Right kidney (tissue), 9 donors: ENCODE measurements at places on chromosomes 16 and 17.

GRCh38 chr17:31085563-31085962, 9.2 kb upstream of the NF1 start:
- DNase-seq: no peak

DNA sequence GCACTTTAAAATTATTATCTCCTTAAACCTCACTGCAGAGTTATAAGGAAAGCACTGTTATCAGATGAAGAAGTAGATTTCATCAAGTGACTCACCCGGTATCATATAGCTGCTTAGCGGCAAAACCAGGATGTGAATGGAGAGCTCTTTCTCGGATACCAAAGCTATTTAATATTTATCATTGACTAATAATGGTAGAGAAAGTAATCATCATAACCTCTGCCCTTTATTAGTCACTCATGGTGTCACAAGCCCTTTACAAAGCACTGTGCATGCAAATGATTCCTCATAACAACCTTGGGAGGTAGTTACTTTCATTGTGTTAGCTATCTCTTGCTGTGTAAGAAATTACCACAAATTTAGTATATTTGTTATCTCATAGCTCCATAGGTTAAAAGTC, 592.9 kb downstream of the MAF start:
- no peak for DNase-seq

DNA sequence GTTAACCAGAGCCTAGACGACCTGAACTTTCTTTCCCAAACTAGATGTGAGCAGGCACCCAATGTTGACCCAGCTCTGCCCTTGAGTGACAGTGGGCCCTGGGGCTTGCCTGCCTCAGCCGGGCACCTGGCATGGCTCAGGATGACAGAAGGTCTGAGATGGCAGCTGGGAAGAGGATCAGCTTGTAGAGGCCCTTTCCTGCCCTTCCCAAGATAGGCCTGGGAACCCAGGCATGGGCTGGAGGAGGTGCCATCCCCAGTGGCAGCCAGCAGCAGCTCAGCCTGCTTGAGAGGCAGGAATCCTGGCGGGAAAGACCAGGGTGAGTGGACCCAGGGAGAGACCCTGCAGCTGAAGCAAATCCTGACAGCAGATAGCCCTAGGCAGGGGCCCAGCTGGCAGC, 59.1 kb downstream of the PIPOX start:
- DNase-seq: no peak

DNA sequence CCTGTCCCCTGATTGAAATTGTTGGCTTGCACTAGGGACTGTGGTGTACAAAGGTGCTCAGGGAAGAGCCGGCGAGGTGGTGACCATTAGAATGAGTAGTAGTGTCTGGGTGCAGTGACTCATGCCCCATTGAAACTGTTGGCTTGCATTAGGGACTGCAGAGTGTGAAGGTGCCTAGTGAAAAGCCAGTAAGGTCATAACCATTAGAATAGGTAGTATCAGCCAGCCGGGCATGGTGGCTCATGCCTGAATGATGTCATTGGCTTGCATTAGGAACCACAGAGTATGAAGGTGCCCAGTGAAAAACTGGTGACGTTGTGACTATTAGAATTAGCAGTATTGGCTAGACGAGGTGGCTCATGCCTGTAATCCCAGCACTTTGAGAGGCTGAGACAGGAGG, 78.9 kb downstream of the ABCC6 start:
- DNase-seq: no peak

DNA sequence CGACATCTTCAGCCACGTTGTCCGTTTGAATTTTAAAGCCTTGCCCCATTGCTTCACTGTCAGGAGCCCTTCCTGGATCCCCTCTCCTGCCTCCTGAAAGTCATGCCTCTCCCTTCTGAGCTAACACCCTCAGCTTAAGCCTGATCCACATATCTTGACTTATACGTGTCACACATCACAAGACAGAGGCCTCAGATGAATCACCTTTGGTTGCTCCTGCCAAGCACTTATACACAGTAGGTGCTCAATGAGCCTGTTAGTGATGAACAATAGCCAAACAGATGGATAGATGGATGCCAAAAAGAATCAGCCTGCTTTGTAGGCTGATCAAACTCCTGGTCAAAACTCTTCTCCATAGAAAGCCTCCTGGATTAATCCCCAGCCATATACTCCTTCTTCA, 31.8 kb downstream of the PITPNM3 start:
- DNase-seq: no peak

DNA sequence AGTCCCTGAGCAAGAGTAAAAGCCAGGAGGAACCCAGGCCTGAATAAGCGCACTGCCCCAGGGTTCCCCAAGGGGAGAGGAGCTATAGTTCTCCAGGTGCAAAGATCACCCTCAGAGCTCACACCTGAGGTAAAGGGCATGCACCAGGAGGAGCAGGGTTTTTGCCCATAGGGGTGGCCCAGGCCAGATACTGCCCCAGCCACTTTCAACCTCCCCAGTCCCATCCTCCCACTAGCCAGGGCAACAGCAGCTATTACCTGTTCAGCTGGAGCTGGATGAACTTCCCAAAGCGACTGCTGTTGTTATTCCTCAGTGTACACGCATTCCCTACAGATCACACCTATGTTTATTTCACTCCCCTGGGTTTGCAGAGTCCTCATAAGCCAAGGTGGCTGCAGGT, 19.8 kb downstream of the MYO19 start:
- no peak for DNase-seq

DNA sequence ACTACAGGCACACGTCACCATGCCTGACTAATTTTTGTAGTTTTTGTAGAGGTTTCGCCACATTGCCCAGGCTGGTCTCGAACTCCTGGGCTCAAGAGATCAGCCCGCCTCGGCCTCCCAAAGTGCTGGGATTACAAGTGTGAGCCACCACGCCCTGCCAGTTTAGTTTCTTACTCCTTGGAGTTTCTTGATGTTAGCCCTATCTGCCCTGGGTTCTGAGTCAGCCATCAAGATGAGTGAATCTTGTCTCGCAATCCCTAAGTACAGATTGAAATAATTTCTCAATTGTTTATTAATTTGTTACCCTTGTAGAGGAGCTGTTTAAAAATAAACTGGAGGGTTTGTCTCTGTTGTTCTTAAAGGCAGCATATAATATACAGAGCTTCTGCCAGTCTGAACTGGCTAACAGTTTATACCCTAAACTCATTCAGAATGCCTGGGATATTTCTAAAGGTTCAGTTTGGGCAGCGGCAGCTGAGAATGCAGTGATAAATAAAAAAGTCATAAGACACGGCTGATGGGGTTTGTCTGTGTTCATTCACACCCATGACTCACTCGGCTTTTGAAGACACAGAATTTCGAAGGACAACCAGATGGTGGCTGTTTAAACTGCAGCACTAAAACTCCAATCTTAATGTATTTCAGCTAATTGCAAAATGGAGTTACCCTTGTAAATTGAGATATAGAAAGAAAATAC, 39.6 kb downstream of the GPRC5B start:
- DNase-seq: no peak

- no peak for DNase-seq
Observed at GRCh38 chr16:84686707-84687298, 13.0 kb upstream of the USP10 start.

DNA sequence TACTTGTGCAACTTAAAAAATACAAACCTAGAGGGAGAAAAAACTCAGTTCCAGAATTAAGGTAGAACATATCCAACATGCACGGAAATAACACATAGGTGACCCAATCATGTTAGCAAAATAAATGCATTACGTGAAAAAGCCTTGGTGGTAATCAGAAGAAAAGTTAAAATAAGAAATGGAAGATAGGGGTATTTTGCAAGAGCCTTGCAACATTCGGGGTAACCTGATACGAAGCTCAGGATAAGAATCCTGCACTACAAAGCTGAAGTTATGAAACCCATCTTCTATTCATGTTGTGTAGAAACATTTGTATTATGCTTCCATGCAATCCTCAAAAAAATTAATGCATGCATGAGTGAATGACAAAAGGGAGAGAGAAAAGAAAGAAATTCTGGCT, 33.1 kb downstream of the CHCT1 start:
- DNase-seq: no peak

- no peak for DNase-seq
Observed at GRCh38 chr17:31318851-31319661, 2.4 kb downstream of the EVI2A start.

DNA sequence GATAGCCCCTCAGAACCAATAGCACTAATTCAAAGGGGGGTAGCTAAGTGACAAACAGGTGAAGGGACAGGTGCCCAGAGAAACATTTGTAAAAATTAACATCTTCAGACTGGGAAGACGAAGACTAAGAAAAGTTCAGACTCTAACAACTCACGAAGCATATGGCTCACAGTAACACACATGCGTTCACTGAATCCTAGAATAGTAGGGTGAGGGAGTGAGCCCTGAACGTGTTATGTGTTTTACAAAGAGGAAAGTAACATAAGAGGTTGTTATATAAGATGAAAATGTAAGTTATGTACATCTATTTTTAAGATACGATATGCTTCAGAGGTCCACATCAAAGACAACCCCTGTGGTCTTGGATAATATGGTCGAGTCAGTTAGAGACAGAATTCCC, 15.2 kb downstream of the GSG1L2 start:
- DNase-seq: no peak

GRCh38 chr17:21460358-21460757, 84.2 kb downstream of the KCNJ12 start:
- no peak for DNase-seq

DNA sequence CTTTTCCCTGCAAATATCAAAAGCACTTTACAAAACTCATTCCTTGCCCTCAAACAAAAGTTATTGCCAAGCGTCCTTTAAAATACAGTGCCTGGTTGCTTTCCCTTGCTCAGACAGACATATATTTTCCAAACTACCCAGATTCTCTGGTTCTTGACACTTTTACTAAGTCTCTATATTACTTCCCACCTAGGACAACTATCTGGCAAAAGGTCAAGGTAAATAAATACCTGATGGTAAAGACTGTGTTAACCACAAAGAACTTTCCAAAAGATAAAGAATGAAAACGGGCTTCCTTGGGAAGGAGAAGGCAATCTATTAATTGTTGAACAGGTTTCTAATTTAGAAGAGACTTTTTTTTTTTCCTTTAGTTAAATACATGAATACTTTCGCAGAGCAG, 1.9 kb downstream of the HS3ST3A1 start:
- DNase-seq: no peak

GRCh38 chr16:14418795-14419225, 211.2 kb downstream of the PARN start:
- no peak for DNase-seq

DNA sequence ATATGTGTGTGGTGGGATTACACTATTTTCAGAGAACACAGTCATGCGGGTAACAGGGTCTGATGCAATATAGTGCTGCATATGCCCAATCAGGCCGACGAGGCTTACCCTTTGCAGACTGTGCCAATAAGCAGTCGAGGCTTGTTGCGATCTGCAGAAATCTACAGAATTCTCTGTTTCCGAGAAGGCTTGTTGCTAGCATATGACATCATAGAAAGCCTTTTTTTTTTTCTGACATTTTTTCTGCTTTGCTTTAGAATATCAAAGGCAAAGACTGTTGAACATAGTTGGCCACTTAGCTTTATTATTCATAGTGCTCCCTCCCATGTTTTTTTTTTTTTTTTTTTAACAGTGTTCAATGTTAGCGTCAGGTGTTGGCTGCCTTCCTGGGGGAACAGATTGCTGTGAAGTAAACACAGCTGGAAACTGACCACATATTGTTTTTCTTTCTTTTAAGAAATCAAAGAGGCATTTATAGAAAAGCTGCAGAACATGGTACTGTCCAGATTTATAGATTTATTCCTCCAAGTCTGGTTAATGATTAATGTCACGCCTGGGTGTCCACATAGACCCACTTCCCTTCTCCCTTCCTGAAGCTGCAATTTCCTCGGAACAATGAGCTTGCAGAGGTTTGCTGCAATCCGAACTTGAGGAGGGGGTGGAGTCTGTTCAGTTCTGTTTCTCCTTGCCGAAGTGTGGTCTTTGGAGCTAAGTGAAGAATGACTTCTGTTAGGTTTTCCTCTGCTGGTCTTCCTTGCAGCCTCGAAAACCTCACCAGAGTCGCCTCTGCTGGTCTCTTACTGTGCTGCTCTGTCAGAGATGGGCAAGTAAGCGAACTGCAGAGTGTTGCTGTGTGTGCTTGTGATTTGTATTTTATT, 87.3 kb downstream of the MAP2K6 start:
- peak; percentile 72 for DNase-seq

DNA sequence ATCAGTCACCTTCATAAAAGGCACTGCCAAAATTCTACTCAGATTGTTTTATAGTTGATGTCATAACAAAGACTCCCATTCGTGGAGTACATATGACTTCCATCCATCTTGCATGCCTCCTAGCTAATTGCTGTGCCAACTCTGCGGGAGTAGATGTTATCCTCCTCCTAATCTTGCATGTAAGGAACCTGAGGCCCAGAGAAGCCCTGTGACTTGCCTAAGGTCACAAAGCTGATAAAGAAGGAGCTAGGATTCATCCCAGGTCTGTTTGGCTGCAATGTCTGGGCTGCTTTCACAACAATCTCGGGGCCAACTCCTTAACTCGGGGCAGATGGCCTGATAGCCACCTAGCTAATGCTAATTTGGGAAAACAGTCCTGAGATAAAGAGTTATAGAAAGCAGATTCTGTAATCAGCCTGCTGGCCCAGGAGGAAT, 87.3 kb downstream of the YPEL2 start:
- no peak for DNase-seq

GRCh38 chr17:31758646-31759045, 100.4 kb downstream of the COPRS start:
- DNase-seq: no peak
